ENCODE measurements at places on chromosomes 12 and 14.

DNA sequence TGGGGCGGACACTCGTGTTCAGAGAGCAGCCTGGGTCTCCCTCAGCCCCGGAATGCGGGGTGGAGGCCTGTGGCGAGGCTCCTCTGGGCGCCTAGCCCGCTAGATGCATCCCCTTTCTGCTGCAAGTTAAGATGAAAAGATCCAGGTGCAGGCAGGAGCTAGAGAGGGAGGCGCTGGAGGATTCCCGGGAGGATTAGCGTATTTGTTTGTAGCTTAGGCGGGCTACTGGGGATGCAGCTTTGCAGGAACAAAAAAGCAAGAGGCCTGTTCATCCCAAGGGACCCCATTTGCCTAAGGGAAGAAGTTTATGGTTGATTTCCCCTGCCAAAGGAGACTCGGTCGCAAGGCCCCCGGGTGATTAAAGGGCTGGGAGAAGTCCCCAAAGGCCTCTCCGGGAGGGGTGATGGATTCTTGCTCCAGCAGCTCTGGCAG is 824 bp downstream of the CCDC177 start:
- DNase-seq, result no peak

- DNase-seq, result no peak
Observed at GRCh38 chr12:126347421-126347820, 1282.2 kb downstream of the AACS start.

- DNase-seq, result no peak
Observed at GRCh38 chr14:69865701-69866365, 13.4 kb upstream of the SMOC1 start.

DNA sequence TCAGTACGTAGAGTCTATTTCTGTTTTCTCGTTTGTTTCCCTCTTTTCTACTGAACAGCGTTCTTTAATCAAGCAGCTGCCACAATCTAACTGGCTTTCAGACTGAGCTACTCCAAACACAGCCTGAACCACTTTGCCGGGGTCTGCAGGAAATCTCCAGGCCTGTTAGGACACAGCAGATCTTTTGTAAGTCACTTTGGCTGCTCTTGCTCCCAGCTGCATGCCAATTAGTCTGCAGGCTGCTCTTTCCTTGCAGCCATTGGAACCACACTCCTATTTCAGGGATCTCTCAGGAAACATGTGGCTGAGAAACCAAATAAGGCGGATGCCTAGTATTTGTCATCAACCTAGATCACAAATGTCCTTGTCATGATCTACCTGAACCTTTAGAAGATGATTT is 73.6 kb downstream of the TMTC1 start:
- no peak for DNase-seq

GRCh38 chr12:49349266-49349665 is 2.6 kb downstream of the DNAJC22 start:
- DNase-seq, result peak; percentile 36

GRCh38 chr12:104056419-104056972 is 6.5 kb upstream of the GLT8D2 start:
- no peak for DNase-seq

DNA sequence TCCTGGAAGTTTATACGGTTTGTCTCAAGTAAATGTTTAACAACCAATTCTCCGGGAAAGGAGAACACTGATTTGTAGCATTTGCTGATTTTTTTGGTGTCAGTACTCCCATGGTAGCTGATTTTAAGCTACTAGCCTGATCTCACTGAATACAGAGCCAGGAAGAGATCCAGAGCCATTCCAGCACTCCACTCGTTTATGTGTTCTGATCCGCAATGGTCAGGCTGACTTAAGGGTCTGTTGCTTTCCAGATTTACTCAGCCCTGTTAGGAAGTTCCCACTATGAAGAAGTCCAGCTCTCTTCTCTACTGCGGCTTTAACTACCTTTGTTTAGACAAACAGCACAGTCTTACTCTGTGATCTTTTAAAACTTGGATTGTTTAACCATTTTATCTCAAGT is 38.0 kb upstream of the NID2 start:
- DNase-seq, result no peak

DNA sequence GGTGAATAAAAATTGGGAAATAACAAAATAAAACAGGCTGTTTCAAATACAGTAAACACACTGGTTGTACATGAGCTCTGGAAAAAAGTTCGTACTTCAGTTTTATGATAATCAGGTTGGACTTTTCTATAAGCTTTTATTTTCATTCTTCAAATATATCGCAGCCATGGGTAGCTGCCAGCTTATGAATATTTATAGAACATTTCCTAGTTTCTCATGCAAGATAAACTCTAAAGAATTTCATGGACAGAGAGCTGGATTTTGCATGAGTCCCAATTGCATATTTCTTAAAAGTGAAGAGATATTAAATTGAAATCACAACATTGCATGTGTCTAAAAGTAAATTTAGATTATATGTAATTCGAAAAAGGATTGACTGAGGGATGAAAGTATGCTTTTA is 827.6 kb downstream of the SLC6A15 start:
- no peak for DNase-seq

- no peak for DNase-seq
Observed at GRCh38 chr14:82060219-82060618, 526.6 kb upstream of the SEL1L start.

GRCh38 chr14:102980409-102980810 is 57.9 kb downstream of the AMN start:
- DNase-seq, result no peak

DNA sequence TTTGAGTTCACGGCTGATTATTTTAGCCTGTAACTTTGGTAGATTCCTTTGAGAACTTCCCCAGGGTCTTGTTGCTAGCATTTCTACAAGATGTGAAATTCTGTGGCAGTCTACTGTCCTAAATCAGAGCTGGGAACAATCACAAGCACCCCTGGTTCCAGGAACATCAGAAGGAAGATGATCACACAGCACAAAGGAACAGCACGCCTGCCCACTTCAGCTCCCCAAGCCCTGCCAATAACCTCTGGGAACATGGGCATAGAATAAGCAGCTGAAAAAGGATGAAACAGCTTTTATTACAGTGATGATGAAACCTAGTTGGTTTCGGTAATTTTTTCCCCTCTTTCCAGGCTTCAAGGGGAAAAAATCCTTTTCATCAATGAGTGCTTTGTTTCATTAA is 12.3 kb downstream of the GPR19 start:
- DNase-seq, result no peak

GRCh38 chr12:117919479-117919878 is 49.3 kb downstream of the KSR2 start:
- DNase-seq, result no peak

GRCh38 chr12:85266356-85266755 is 13.7 kb upstream of the ALX1 start:
- no peak for DNase-seq

GRCh38 chr12:55797068-55797467 is 20.5 kb downstream of the SARNP start:
- no peak for DNase-seq

DNA sequence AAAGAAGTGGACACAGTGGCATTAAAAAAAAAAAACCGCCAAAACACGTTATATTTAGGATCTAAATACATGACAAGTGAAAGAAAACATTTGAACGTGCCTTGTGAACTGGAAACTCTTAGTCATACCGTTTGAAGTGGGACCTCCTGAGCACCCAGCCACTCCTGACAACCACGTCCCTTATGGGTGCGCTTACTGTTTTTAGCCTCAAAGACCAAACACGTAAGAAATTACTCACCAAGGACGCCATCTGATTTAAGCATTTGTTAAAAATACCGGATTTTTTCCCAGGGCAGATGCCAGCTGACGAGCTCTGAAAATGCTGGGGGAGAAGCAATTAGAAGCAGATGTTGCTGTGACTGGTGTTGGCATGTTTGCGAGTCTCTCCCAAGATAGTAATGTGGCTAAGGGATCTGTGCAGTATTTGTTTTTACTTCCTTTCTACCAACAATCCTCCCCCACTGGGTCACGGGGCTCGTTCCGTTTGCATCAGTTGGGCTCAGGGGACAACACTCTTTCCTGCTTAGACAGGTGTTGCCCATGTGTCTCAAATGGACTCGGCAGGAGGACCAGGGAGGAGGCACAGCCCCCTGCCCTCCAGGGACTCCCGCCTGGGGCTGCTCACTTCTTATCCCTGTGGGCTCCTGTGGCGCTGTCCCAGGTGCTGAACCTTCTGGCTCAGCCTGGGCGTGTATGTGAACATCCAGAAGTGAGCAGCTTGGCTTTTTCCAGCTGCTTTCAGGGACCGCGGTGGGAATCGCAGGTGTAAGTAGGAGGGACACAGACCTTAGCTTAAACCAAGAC is 101.0 kb downstream of the BEGAIN start:
- DNase-seq, result no peak

DNA sequence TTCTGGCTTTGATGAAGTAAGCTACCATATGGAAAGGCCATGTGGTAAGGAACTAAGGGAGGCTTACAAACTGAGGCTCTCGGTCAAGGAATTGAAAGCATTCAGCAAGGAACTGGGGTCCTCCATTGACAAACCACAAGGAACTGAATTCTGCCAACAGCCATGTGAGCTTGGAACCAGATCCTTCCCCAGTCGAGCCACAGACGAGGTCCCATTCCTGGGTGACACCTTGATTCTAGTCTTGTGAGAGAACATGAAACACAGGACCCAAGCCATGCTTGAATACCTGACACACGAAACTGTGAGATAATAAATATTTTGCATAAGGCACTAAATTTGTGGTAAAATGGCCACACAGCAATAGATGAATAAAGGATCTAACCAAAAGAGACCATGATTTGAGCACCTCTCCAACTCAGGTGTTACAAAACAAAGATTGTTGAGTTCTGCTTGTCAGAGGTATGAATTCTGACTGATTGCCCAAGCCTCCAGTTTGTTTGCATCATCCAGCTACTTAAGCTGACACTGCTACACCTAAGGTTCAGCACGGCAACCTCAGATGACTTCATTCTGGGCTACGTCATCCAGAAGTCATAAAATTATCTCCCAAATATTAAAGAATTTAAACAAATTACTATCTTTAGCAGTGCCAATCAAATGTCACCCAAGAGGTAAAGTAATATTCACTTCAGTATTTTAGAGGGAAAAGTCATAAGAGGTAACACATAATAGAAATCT is 59.4 kb downstream of the GARIN6 start:
- no peak for DNase-seq

GRCh38 chr12:29569132-29569757 is 71.8 kb upstream of the OVCH1 start:
- no peak for DNase-seq

DNA sequence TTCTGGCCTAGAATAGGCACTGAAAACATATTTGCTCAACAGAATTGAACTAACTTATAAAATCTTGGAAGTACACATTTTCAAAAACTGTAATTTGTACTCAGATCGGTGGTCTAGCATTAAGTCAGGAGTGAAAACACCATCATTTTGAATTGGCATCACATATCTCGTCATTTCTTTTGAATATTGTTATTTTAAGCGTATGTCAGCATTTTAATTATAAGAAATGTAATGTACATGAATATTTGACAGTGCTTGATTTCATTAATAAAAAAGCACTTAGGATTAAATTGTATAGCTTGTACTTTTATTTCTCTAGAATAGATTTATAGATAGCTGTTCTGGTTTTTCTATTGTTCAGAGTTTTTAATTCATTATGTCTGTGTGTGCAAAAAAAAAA is 892.2 kb downstream of the BCL11B start:
- DNase-seq, result no peak

- DNase-seq, result no peak
Observed at GRCh38 chr12:26534071-26534470, 298.9 kb downstream of the ITPR2 start.

DNA sequence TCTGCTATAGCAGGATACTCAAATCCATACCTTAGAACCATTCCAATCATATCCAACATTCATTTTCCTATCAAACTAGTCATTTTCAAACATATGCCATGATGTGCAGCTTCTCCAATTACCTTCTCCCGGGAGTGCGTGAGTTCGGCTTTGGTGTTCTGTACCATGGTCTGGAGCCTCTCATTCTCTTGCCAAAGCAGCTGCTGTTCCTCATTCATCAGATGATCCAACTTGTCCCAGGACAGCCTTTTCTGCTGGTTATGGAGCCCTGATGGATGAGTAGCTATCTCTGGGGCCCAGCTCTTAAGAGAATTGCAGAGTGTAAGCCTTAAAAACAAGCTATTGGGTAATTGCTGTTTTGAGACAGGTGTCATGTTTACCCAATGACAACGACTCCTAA is 71.1 kb upstream of the SAV1 start:
- no peak for DNase-seq

DNA sequence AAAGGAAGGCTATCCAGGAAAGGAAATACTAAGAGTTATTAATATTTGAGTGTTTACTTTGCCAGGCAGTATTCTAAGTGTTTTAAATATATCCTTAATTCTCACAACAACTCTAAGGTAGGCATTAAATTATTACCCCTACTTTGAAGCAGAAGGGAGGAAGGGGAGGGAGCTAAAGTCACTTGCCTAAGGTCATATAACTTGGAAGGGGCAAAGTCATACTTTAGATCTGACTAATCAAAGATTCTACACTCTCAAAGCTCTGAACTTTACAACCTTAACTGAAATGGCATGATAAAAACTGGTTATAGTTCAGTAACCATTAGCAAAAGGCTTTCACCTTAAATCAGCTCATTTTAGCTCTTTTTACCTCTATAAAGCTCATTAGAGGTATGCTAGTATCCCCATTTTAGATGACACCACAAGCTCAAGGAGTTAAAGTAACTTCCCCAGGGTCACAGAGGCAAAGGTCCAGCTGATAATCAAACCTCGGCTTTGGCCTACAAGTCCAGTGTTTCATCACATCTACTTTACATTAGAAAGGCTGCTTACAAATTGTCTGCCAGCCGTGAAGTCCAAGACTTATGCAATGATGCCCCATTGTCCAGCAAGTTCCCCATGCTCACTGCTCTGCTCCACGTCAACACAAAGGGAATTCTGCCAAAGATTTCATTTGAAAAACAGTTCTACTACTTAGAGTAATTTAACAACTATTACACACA is 223.9 kb downstream of the MED13L start:
- no peak for DNase-seq

DNA sequence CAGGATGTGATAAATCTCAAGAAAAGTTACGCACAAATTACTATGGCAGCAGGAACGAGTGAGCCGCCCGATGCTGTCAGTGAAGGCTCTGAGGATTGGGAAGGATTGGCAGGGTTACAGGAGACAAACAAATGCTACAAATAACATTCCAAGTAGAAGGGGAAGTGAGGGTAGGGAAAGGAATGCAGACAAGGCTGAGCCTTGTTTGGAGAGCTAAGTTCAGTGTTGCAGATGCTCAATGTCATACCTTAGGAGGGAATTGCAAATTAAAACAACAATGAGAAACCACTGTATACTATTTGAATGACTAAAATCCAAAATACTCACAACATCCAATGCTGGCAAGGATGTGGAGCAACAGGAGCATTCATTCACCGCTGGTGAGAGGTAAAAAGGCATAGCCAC is 1.3 kb downstream of the CLEC9A start:
- no peak for DNase-seq

GRCh38 chr12:112179916-112180315 is 54.6 kb downstream of the TRAFD1 start:
- DNase-seq, result peak; percentile 41

DNA sequence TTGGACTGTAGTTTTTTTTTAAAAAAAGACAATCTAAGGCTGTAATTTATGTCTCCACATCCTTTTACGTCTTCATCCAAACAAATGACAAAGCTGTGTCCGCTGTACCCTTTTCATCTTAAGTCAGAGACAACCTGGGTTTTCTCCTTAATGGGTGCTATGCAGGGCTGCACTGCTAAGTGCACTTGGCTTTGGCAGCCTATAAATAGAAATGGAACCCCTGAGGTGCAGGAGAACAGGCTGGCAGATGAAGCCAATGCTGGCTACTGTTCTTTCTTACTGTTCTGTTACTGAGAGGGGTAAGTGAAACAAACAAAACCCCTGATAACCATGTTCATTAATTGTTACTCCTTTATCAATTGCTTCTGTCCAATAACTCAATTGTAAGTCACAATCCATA is 47.1 kb upstream of the KICS2 start:
- DNase-seq, result no peak
